ENCODE measurements at places on chromosomes 1 and 21.

DNA sequence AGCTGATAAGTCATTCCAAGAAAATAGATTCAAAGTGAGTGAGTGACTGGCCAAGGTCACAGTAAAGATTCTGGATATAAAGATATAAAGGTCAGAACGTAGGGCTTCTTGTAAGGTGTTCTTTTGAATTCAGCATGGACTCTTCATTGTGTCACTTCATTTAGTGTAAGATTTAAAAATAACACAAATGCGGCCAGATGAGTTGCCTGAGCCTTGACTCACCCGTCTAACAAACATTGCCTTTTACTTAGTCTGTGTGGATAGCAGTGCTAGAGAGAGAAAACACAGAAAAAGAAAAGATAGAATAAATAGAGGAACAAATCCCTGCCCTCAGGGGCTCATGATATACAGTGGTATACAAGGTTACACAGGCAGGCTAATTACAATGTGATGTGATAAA is 223.4 kb downstream of the PLPP3 start:
- DNase-seq, result no peak

DNA sequence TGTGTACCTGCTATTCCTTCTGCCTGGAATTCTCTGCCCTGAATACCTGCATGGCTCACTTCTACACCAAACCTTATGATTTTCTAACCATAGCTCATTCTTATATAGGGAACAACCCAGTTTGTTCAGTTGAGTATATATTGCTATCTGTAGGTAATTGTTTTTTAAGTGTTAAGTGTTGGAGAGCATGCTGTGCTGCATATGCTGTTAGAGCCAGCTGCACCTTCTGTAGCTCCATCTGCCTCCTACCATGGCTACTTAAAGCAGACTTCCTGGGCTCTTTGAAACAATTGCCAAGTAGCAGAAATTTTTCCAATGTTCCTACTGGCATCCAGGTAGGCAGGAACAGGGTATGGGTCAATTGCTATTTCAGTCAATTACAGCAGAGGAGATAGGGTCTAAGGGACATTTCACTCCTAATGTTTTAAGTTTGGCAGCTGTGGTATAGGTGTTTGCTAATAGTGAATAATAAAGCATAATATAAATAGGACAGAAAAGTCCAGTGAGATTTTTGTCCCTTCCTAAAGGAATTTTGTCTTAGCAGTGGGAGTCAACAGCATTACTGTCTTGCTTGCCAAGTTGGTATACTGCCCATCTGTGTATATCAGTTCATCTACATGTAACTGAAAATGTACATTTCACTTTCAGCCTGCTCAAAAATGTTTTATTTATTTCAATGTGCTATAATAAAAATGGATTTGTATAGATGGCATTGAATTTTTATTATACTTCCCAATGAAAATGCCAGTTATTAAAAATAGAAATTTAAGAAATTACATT is 34.0 kb upstream of the C1orf115 start:
- no peak for DNase-seq

GRCh38 chr1:226457307-226457712 is 49.4 kb upstream of the PARP1 start:
- no peak for DNase-seq

- no peak for DNase-seq
These were observed 33.5 kb upstream of the C1orf53 start for GRCh38 chr1:197868751-197869489.

- DNase-seq, result no peak
These were observed 24.8 kb upstream of the KCNE1 start for GRCh38 chr21:34536820-34537219.

- DNase-seq, result no peak
These were observed 953 bp downstream of the TRIM46 start for GRCh38 chr1:155174324-155175280.

DNA sequence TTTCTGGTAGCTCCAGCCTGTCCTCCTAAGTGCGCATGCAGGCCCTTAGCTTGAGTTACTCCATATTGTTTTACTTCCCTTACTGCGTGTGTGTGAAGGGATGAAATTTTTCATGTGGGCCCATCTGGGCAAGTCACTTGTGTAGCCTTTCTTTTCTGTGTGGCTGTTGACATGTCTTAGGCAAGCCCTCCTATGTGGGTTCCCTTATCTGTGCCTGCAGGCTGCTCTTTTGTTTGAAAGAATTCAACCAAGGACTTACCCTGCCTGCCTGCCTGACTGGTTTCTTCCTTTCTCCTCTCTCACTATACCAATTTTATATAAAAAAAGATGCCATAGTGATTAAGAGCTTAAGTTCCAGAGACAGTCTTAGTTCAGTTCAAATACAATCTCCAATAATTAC is 249.3 kb downstream of the ATG4C start:
- DNase-seq, result no peak

DNA sequence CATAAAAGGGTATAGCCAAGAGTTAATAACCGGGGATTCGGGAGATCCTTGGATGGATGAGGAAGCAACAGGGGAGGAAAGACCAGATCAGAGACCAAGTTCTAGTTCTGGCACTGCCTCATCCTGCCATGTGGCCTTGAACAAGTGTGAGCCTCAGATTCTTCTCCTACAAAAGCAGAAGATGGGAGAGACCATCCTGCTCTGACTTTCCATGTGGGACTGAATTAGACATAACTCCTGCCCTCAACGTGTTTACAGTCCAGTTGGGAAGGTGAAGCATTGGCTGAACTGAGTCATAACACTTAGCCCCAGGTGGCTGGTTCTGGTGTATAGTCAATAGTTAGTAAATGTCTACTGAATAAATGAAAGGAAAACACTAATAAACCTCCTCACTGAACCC is 12.1 kb upstream of the CNR2 start:
- DNase-seq, result no peak

DNA sequence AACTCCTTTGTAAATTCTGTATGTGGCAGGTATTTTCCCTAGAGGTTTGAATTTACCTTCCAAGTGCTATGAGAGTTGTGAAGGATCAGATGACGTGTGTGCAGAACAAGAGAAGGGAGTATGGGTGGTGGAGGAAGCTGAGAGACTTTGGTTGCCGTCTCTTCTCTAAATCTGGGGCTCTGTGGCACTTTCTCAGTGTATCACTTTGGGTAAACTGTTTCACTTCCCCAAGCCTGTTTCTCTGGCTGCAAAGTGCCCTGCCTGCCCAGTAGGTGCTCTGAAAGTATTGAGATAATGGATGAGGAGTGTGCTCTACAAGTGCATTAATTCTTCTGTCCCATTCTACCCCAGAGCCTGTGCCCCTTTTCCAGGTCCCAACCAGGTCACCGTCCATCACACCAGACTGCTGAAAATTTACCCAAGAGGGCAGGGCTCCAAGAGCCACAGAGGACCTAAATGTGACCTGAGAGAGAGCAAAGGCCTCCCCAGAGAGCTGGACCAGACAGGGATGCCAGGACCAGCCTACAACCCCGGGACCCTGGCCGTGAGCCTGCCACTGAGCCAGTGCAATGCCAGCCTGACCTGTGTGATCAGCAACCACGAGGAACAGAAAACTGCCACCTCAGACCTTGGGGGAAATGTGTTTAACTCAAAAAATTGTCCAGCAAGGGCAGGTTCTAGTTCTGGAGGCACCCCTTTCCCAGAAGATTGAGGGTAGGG is 131.6 kb upstream of the ETV3 start:
- DNase-seq, result no peak

- no peak for DNase-seq
These were observed 8.8 kb downstream of the MAGI3 start for GRCh38 chr1:113399062-113399583.

- DNase-seq, result peak; percentile 71
These were observed 46.9 kb upstream of the GNG12 start for GRCh38 chr1:67880056-67880601.

DNA sequence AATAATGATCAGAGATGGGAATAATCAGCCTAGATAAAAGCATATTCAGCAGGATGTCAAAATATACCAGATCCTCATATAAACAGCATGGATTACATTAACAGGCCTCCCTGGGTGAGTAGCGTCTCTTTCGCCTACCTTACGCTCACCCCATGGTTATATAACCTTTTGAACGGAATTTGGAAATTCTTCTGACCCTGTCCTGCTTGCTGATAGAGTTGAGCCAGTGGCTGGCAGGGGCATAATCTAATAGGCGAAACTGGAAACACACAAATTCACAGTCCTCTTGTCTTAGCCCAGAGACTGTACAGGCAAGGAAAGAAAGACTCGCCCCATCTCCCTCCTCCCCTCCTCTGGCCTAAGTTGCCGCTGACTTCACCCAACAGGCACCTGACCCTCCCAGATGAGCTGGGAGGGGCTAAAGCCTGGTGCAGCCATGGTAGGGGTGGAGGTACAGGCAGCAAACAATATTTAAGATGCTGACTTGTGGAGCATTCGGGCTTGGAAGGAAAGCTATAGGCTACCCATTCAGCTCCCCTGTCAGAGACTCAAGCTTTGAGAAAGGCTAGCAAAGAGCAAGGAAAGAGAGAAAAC is at the start of gene ANGPTL7:
ANGPTL7 (plus strand) TSS at position 498 of the 594 bp plus-strand sequence. CDS start 225 bp downstream, outside the sequence.
- no peak for DNase-seq

All from HS-5 (cell line).